ENCODE measurements at places on chromosomes 4 and X. TPM values are rescaled to one million over a fixed set of nuclear protein-coding genes. Genes with fewer than 3 reads are reported as not detected.

Gene AREG
- 10.5 TPM for total RNA-seq

Gene HHIP
- 0.55 TPM for total RNA-seq

Gene COX7B2
- total RNA-seq, result not detected

Gene MAOA
- 116 TPM for total RNA-seq

Gene P2RY10
- total RNA-seq, result 0.33 TPM

GRCh38 chr4:123412091-123412505 lies 15.5 kb downstream of the SPRY1 start:
- no peaks in the 10 kb centered on the region for H3K36me3 ChIP-seq
- no peak overlapping the region for H3K27ac ChIP-seq
- H3K4me1 ChIP-seq, result no peaks in the 10 kb centered on the region
- DNase-seq, result no peak

DNA sequence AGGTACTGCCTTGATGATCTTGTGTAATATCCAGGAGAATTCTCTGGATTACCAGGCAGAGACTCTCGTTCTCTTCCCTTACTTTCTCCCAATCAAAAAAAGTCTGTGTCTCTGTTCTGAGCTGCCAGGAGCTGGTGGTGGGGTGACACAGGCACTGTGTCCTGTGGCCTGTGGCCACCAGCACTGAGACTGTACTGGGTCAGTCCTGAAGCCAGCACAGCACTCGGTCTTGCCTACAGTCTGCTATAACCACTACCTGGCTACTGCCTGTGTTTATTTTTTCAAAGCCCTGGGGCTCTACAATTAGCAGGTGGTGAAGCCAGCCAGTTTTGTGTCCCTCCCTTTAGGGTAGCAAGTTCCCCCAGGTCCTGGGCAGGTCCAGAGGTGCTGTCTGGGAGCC lies 331.1 kb upstream of the MAGEB18 start:
- H3K4me1 ChIP-seq, result no peaks in the 10 kb centered on the region
- H3K27ac ChIP-seq, result no peak overlapping the region
- H3K4me3 ChIP-seq, result no peak overlapping the region
- no peaks in the 10 kb centered on the region for H3K27me3 ChIP-seq

GRCh38 chrX:44889824-44890223 lies 16.8 kb downstream of the KDM6A start:
- H3K4me3 ChIP-seq, result no peak overlapping the region
- H3K4me1 ChIP-seq, result no peaks in the 10 kb centered on the region
- H3K36me3 ChIP-seq, result no peaks in the 10 kb centered on the region
- DNase-seq, result no peak
- H3K27ac ChIP-seq, result no peak overlapping the region

DNA sequence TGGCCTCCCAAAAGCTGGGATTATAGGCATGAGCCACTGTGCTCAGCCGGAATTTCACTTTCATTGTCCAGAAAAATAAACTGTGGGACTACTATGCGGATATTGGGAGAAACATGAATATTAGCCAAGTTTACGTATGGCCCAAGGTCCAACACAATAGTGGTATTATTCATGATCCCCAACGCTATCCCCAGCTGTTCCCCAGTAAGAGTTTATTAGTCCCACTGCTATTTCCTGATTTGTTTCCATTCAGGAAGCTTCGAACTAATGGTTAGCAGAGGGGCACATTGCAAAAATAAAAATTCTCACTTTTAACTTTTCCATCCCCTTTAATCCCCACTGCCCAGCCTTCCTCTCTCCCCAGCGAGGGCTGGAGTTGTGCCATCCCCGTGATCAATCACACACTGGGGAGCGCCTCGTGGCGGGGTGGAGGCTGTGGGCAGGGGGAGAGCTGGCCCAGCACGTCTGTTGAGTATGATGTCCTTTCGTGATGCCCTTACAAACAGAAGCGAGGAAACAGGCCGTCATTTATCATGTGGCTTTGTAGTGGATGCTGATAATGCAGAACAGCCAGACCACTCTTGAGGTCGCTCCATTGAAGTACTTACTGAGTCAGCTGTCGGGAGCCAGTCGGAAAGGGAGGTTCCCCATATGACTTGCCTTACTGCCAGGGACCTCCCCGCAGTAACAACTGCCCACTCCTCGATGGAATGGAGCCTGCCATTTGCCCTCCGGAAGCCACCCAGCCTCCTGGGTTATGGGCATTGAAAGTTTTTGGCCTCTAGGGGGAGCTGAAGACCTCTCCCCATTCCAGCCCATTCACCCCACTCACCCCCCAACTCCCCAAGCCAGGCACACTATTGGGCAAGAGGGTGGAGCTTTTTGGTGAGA lies 117.0 kb downstream of the KDR start:
- H3K36me3 ChIP-seq, result no peaks in the 10 kb centered on the region
- DNase-seq, result no peak
- H3K27me3 ChIP-seq, result no peaks in the 10 kb centered on the region

DNA sequence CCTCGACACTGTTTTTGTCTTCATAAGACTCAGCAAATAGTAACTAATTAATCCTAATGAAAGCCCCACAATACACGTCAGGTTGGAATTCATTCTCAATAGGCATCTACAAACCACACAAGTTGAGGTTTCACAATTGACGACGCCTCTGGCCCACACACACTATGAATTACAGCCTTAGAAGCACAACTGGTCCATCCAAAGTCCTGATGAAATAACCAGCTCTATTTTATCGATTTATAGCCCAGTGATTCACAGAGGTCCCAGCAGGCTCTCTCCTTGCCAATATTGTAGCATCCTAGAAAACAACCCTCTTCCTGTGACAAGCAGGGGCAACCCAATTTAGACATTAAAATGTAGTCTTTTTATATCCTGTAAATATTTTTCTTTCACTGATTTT lies 112.1 kb downstream of the NR3C2 start:
- no peaks in the 10 kb centered on the region for H3K27me3 ChIP-seq
- no peak overlapping the region for H3K4me3 ChIP-seq

All from sigmoid colon (tissue), 7 donors.